ENCODE measurements at places on chromosomes 13 and 19.
A peak's percentile ranks its signal among the peaks of the same experiment; 100 is the strongest.

GRCh38 chr13:114096811-114097211 lies 35.6 kb downstream of the RASA3 start:
- no peak for DNase-seq

- peak; percentile 41 for DNase-seq
Observed at GRCh38 chr19:2546128-2547032, 70.5 kb downstream of the GADD45B start.

DNA sequence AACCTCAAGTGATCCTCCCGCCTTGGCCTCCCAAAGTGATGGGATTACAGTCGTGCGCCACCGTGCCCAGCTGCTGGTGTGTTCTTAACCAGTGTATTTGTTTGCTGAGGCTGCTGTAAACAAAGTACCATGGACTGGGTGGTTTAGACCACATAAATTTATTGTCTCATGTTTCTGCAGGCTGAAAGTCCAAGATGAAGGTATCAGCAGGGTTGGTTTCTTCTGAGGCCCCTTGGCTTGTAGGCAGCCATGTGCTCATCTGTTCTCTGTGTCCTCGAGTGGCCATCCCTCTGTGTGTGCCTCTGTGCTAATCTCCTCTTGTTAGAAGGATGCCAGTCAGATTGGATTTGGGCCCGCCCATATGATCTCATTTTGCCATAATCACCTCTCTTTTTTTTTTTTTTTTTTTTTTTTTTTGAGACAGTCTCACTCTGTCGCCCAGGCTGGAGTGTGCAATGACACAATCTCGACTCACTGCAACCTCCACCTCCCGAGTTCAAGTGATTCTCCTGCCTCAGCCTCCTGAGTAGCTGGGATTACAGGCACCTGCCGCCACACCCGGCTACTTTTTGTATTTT lies 31.8 kb downstream of the PEX11G start:
- no peak for DNase-seq

DNA sequence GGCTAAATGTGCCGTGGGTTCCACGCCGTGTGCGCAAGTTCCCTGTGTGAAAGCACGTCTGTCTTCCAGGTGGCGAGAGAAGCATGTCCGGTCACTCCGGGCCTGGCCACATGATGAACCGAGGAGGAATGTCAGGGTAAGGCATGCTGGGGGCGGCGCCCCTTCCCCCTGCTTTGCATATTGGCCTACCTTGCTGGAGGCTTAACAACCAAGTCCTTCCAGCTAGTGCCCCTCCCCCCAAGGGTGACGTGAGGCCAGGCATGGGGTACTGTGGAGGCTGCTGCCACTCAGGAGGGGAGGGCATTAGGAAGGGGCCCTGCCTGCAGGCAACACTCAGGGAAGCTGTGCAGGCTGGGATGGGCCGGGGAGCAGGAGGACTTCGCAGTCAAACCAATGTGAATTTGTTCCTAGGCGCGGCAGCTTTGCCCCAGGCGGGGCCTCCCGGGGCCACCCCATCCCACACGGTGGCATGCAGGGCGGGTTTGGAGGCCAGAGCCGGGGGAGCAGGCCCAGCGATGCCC lies 12.5 kb downstream of the MICOS13 start:
- DNase-seq, result no peak

Data from spinal cord (tissue), 10 donors.